NCI-H2029 treated with DMSO at 0.1 percent for 48 hours (cell line): ENCODE measurements at places on chromosomes 13 and 19.

DNA sequence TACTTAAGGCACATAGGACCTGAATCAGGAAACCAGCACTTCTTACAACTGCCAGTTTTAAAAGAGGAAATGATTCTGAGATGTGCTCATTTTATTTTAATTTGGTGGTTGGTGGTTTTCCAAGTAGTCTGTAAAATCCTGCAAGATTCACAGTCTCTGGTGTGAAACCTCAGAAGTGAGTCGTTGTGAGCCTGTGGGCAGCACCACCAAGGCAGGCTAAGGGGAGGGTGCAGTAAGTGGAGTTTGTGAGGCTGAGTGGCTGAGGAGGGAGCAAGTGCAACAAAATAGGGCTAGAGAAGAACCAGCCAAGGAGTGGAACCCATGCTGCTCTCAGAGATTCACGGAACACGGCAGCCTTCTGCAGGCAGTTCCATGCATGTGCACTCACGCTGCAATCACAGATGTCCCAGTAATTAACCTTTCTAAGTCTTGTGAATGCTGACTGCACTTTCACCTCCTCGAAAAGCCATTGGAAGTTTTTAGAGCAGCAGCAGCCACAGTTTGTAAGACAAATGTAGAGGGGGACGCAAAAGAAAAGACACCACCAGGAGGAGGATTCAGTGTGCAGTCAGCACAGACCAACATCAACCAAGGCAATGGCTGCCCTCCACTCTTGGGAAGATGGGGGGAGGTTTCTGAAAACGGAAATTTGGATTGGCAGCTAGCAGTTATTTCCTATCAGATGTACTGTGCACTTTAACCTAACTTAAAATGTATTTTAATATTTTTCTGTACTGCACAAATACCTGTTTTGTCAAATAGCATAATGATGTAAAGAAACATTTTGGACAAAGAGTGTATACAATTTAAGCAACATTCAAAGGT is 44.9 kb downstream of the ESD start:
- no peak for DNase-seq

- no peak for DNase-seq
Measured at GRCh38 chr13:40452741-40453334, 213.6 kb downstream of the FOXO1 start.

- no peak for DNase-seq
Measured at GRCh38 chr13:78770601-78771000, 111.6 kb upstream of the OBI1 start.

DNA sequence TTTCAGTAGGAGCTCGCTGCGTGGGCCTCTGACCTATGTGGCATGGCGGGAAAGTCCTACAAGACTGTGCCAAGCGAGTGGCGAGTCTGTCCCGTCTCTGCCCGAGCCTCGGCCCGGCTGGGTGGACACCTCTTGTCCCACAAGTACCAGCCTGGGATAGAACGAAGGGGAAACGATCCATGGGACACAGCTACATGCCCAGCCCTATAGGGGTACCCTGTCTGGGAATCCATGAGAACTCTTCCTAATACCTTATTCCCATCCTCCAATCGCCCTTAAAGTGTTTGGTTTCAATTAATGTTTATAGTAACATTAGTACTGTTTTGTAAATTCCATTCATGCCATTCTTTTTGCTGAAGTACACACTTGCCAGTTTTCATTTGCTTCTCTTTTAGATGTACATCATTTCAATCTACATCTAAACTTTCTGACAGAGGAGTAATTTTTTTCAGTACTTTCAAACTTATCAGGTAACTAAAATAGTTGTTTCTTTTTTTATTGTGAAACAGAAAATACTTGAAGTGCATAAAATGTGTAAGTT is 667 bp upstream of the ZNF790 start:
- no peak for DNase-seq

DNA sequence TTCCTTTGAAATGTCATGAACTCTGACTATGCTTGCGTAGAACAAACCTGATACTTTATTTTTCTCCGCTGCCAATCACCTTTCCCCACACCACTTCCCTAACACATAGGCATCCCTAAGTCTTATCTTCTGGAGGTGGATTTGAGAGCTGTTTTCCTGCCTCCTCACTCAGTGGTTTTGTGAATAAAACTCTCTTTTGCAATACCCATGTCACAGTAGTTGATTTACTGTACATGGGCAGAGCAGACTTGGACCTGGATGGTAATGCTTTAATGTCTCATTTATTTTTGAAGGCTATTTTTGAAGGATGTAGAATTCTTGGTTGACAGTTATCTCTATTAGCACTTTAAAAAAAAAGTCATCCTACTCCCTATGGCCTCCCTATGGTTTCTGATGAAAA is 881.8 kb downstream of the SLITRK5 start:
- DNase-seq = no peak

DNA sequence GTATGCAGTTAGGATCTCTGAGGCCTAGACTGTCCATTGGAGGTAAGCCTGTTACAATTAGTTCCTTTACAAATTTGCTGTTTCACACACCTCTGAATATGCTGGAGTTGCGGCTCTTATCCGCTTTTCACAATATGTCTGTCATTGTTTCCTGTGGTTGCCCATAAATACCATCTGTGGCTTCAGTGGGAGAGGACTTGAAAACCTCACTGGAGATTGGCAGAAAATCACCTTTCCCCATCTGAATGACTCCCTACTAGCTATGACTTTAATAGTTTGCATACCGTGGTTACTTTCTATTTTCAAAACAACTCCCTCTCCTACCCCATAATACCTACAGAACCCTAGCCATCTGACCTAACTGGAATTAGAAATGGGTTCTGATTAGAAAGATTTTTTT is 454.3 kb downstream of the PCDH17 start:
- DNase-seq = no peak
